ENCODE measurements at places on chromosomes 1 and 21. TPM values are rescaled to one million over a fixed set of nuclear protein-coding genes. Genes with fewer than 3 reads are reported as not detected.

DNA sequence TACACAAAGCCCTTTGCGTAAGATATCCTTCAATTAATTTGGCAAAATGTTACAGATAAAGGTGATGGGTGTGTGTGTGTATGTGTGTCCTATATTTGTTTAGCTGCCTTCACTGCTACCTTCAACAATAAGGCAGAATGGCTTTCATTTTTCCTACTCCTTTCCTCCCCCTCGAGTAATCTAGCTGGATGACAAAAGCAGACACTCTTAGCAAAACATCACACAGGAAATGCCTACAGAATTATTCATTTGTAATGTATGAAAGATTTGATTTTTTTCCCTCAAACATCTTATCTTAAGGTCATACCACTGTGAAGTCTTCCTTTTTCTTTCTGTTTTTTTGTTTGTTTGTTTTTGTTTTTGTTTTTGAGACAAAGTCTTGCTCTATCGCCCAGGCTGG lies 10.6 kb downstream of the PTPN22 start:
- no peak overlapping the region for H3K4me3 ChIP-seq
- peaks cover 6% of the 10 kb centered on the region for H3K4me1 ChIP-seq
- no peak overlapping the region for H3K27ac ChIP-seq
- no peaks in the 10 kb centered on the region for H3K36me3 ChIP-seq

DNA sequence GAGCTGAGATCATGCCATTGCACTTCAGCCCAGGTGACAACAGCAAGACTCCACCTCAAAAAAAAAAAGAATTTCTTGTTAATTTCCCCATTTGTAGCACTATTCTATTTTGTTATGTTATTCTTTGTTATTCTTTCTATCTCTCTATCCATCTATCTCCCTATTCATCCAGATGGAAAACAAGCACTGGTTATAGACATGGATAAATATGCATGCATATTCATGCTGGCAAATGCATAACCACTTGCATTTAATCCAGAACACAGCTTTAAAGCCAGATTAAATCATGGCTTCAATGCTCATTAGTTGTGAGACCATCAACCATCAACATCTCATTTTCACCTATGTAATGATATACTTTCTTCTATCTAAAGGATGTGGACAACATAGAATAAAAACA lies 21.5 kb upstream of the KLHL20 start:
- no peaks in the 10 kb centered on the region for H3K27me3 ChIP-seq
- DNase-seq, result no peak
- H3K4me3 ChIP-seq, result no peak overlapping the region
- H3K4me1 ChIP-seq, result no peaks in the 10 kb centered on the region

Gene TCHHL1
- total RNA-seq, result not detected

Gene HES2
- not detected for total RNA-seq

DNA sequence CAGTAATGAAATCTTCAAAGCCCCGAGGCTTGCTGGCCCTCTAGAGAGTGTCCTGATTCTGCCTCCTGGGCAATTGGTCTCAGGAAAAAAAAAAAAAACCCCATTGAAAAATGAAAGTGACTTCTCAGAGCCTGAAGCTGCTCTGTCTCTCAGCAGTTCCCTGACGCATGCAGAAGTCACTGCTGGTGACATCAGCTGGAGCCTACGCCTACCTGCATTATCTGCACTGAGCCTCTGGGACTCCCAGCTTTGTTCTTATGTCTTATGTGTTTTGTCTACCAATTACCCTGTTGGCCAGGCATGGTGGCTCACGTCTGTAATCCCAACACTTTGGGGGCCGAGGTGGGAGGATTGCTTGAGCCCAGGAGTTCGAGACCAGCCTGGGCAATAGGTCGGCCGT lies 10.1 kb upstream of the SLC25A33 start:
- H3K36me3 ChIP-seq, result no peaks in the 10 kb centered on the region
- H3K4me1 ChIP-seq, result no peaks in the 10 kb centered on the region
- no peak overlapping the region for H3K4me3 ChIP-seq
- no peak overlapping the region for H3K27ac ChIP-seq

Gene CA6
- total RNA-seq, result not detected

DNA sequence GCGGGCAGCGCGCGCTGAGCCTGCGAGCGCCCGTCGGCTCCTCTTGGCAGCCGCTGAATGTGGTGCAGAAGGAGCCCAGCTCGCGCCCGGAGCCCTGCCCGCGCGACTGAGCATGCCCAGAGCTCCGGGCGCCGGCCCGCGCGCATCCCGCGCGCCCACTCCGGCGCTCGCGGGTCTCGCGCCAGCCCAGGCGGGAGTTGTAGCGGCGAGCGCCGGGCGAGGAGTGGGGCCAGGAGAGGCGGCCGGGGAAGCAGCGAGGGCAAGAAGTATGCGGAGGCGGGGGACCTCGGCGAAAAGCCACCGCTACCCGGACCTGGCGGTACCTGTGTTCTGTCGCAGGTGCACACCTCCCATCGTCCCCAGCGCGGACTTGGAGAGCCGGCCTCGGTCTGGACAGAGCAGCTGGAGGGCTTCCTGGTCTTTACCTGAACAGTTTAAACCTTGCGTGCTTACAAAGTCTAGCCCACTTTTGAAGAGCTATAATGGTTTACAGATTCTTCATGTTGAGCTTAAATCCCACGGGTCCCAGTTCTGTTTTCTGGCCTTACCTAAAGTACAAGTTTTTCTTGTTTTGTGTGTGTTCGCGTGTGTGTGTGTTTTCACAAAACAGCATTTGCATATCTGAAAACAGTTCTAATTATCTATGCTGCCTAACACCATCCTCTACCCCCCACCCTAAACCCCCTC lies at the start of gene DDAH1:
Gene DDAH1, minus strand, starts transcription at position 61 of the 687 bp plus-strand sequence. CDS start 114 bp downstream, outside the sequence.
- DNase-seq, result no peak
- H3K4me1 ChIP-seq, result peaks cover 24% of the 10 kb centered on the region
- H3K36me3 ChIP-seq, result no peaks in the 10 kb centered on the region
- peak within 1 kb of the TSS; percentile 81 for H3K4me3 ChIP-seq

DNA sequence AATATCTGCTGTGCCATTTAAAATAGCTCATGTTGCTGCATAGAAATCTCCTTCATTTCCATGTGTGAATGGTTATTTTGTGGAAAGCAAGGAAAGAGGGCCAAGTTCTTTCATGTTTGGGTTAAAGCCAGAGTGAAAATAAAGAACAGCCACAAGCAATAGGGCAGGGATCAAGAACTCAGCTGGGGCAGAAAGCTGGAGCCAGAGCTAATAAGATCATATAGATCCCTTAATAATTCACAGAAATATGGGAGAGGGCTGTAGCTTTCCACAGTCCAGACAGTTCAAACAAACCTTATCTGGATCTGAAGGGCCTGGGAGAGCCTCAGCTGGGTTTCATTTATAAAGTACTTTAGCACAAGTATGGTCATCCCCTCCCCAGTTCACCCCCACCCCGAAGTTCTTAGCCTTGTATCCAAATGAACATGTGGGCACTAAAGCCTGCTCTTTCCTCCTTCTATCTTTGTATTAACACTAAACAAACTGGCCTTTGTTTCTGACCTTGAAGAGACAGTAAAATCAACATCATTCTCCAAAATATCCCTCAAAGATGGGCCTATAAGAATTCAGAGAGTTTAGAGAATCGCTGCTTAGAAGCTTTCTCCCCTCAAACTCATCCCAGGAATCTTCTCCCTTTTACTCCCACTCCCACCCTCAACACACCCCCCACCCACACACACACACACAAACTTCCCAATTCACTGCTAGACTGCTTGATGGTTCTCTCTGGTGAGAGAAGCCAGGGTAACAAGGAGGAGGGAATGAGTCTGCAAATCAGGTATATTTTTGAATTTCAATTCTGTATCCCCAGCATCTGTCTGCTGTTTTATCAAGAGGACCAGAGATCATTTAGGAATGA lies 41.7 kb downstream of the UTP25 start:
- H3K36me3 ChIP-seq, result no peaks in the 10 kb centered on the region
- H3K27ac ChIP-seq, result no peak overlapping the region
- H3K4me1 ChIP-seq, result no peaks in the 10 kb centered on the region
- H3K27me3 ChIP-seq, result no peaks in the 10 kb centered on the region
- no peak overlapping the region for H3K4me3 ChIP-seq

DNA sequence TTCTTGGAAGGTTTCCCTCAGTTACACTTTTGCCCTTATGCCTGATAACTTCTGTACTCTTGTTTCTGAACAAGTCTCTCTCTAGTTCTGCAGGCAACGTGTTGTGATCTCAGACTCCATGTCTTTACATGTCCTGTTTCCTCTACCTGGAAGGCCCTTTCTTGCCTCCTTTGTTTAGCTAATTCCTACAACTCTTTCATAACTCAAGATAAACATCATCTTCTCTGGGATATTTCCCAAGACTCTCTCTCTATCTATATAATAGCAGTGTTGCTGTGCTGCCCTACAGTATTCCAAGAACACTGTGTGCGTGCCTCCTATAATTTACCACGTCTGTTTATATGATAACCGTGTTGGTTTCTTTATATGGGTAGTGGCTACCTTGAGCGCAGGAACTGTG lies 47.8 kb downstream of the CHRM3 start:
- no peak for DNase-seq
- H3K27ac ChIP-seq, result no peak overlapping the region
- no peaks in the 10 kb centered on the region for H3K27me3 ChIP-seq

Gene AGMAT
- total RNA-seq, result 0.21 TPM

Gene ERO1B
- 20.8 TPM for total RNA-seq

GRCh38 chr1:49298304-49298703 lies 521.6 kb upstream of the BEND5 start:
- no peak overlapping the region for H3K27ac ChIP-seq
- no peak overlapping the region for H3K4me3 ChIP-seq
- no peaks in the 10 kb centered on the region for H3K27me3 ChIP-seq
- no peaks in the 10 kb centered on the region for H3K36me3 ChIP-seq
- no peaks in the 10 kb centered on the region for H3K4me1 ChIP-seq
- DNase-seq, result no peak

GRCh38 chr1:230158415-230159291 lies 91.6 kb downstream of the GALNT2 start:
- H3K36me3 ChIP-seq, result no peaks in the 10 kb centered on the region
- no peaks in the 10 kb centered on the region for H3K27me3 ChIP-seq
- DNase-seq, result no peak
- H3K27ac ChIP-seq, result no peak overlapping the region
- no peak overlapping the region for H3K4me3 ChIP-seq
- peaks cover 50% of the 10 kb centered on the region for H3K4me1 ChIP-seq

GRCh38 chr1:3082051-3082450 lies 13.0 kb downstream of the PRDM16 start:
- H3K4me3 ChIP-seq, result no peak overlapping the region
- no peaks in the 10 kb centered on the region for H3K36me3 ChIP-seq
- H3K4me1 ChIP-seq, result peaks cover 96% of the 10 kb centered on the region
- no peaks in the 10 kb centered on the region for H3K27me3 ChIP-seq
- H3K27ac ChIP-seq, result peak overlapping the region; percentile 55

DNA sequence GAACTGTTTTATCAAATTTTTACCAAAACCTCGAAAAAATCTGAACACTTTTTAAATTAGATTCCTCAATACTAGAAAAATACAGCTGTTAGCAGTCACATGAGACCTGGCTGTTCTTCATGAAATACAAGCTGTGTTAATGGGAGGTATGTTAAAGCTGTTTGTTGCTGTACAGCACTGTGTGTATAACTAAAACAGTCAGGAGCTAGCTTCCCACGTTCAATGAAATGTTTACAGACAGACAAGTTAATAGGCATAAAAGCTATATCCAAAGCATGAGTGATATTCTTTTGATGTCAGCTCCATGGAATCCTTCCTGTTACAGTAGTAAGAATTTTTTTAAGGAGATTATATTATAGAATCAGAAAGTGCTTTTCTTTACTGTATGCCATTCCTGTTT lies 223.2 kb upstream of the FOXD3 start:
- no peak overlapping the region for H3K4me3 ChIP-seq
- no peaks in the 10 kb centered on the region for H3K4me1 ChIP-seq
- no peak overlapping the region for H3K27ac ChIP-seq
- DNase-seq, result no peak
- H3K36me3 ChIP-seq, result no peaks in the 10 kb centered on the region

DNA sequence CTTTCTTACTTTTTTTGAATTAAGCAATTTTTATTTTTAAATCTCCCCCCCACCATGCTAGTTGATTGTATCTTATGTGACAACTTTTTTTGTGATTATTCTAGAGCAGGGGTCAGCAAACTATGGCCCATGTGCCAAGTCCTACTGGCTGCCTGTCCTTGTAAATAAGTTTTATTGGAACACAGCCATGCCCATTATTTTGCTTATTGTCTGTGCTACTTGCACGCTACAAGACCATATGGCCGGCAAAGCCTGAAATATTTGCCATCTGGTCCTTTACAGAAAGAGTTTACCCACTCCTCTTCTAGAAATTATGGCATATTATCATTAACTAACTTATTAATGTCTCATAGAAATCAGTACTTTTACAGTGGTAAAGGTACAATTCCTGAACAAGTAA lies 51.7 kb downstream of the AK5 start:
- H3K36me3 ChIP-seq, result no peaks in the 10 kb centered on the region
- H3K27me3 ChIP-seq, result no peaks in the 10 kb centered on the region
- no peak overlapping the region for H3K27ac ChIP-seq
- no peak overlapping the region for H3K4me3 ChIP-seq
- no peaks in the 10 kb centered on the region for H3K4me1 ChIP-seq

GRCh38 chr1:24151175-24151533 lies 8.2 kb upstream of the IL22RA1 start:
- no peak for DNase-seq
- H3K27ac ChIP-seq, result no peak overlapping the region
- no peaks in the 10 kb centered on the region for H3K36me3 ChIP-seq
- H3K4me3 ChIP-seq, result no peak overlapping the region

GRCh38 chr1:67801903-67802302 lies 31.4 kb downstream of the GNG12 start:
- H3K36me3 ChIP-seq, result no peaks in the 10 kb centered on the region
- DNase-seq, result no peak
- H3K4me3 ChIP-seq, result no peak overlapping the region
- H3K27me3 ChIP-seq, result no peaks in the 10 kb centered on the region
- H3K4me1 ChIP-seq, result peaks cover 29% of the 10 kb centered on the region

DNA sequence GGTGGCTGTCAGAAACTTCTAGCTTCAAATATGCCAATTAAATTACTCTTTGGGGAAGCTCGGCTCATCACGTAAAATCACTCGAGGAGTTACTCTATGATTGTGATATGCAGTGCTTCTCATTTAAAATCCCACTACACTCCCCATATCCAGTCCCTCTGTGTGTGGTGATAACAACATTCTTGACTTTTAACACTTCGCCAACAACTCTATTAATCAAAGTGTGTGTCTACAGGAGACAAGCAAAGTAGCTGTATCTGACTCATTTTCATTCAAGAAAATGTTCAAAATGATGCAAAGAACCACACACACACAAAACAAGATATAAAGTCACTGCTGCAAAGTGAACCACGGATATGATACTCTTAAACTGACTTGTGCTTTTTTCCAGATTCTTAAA lies 341.3 kb downstream of the DSCAM start:
- H3K36me3 ChIP-seq, result no peaks in the 10 kb centered on the region
- no peaks in the 10 kb centered on the region for H3K27me3 ChIP-seq
- no peaks in the 10 kb centered on the region for H3K4me1 ChIP-seq
- H3K4me3 ChIP-seq, result no peak overlapping the region
- DNase-seq, result no peak
- H3K27ac ChIP-seq, result no peak overlapping the region

GRCh38 chr1:210822932-210823331 lies 311.0 kb downstream of the KCNH1 start:
- no peaks in the 10 kb centered on the region for H3K4me1 ChIP-seq
- no peaks in the 10 kb centered on the region for H3K27me3 ChIP-seq
- H3K27ac ChIP-seq, result no peak overlapping the region
- no peak for DNase-seq

Data from thoracic aorta (tissue), 2 donors.